ENCODE measurements at places on chromosomes 7 and 10. TPM values are rescaled to one million over a fixed set of nuclear protein-coding genes. Genes with fewer than 3 reads are reported as not detected.

Gene SPDYE2B
- not detected for total RNA-seq

Gene PVRIG
- total RNA-seq: not detected

Gene CDK14
- 132 TPM for total RNA-seq

Gene GNGT1
- total RNA-seq: not detected

DNA sequence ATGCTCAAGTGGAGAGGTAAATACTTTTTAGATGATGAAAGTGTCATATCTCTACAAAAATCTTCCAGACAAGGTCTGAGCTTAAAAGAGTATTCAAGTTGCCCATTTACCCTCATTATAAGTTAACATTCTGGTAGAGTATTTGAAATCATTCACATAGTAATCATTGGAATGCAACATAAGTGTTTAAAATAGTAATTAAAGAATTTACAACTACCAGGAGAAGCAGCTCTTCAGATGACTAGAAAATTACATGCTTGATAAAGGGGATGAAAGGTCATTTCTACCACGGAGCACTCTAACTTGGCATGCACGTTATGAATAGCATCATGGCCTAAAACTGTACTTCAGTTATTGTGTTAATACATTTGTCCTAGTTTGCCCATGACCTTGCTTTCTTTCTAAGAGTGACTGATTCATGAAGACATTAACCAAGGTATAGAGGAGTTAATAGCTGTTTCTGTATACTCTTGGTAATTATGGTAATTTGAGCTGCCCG lies 120.0 kb downstream of the SEMA3E start:
- no peak for DNase-seq

DNA sequence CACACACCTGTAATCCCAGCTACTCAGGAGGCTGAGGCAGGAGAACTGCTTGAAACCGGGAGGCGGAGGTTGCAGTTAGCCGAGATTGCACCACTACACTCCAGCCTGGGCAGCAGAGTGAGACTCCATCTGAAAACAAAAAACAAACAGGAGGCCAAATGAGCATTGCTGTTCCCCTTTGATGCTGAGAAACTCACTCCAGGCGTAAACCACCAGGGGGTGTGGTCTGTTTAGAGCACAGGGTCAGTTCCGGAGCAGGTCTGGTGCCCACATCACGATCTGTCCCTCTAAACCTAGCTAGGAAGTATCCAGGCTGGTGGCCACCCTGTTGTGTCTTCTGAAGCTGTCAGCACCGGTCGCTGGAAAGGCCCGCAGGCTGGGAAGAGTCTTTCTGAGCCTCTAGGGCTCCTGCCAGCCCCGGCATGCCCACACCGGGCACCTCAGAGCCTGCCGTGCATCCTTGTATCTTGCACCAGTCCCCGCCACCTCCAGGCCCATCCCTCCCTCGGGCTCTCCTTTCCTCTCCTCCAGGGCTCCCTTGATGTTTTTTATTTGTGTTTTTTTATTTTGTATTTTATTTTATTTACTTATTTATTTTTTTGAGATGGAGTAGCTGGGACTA lies 66.3 kb upstream of the SH2B2 start:
- DNase-seq: no peak

DNA sequence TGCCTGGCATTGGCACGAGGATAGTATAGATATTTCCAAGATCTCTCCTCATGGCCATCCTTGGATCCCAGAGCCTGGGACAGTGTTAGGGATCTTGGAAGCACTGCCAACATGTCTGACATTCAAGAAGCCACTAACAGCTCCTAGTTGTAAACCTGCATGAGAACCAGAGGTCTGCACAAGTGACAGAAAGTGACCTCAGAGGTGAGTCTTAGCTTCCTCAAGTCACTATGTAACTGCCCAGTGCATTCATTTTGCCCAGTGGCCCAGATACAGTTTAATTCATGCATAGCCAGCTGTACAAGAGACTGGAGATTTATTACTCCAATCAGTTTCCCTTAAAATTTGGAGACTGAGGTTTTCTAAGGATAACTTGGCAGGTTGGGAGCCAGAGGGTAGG lies 16.7 kb downstream of the SUGCT start:
- no peak for DNase-seq

GRCh38 chr10:123649676-123650075 lies 16.5 kb upstream of the GPR26 start:
- DNase-seq: peak; percentile 1
